Amniotic stem cell (primary cell): ENCODE measurements at places on chromosomes 6 and 20.
A peak's percentile ranks its signal among the peaks of the same experiment; 100 is the strongest.

- peak; percentile 88 for DNase-seq
Measured at GRCh38 chr6:129709769-129710449, at the start of gene ARHGAP18. TSS of gene ARHGAP18 (minus strand) at chr6:129710177. CDS start at chr6:129710136, 41 bp downstream.

DNA sequence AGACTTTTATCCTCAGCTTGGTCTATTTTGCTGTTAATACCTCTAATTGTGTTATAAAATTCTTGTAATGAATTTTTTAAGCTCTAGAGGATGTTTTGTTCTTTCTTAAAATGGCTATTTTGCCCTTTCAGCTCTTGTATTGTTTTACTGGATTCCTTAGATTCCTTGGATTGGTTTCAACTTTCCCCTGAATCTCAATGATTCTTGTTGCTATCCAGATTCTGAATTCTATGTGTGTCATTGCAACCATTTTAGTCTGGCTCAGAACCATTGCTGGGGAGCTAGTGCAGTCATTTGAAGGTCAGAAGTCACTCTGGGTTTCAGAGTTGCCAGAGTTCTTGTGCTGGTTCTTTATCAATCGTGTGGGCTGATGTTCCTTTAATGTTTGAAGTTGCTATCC, 37.1 kb downstream of the OTOR start:
- no peak for DNase-seq

DNA sequence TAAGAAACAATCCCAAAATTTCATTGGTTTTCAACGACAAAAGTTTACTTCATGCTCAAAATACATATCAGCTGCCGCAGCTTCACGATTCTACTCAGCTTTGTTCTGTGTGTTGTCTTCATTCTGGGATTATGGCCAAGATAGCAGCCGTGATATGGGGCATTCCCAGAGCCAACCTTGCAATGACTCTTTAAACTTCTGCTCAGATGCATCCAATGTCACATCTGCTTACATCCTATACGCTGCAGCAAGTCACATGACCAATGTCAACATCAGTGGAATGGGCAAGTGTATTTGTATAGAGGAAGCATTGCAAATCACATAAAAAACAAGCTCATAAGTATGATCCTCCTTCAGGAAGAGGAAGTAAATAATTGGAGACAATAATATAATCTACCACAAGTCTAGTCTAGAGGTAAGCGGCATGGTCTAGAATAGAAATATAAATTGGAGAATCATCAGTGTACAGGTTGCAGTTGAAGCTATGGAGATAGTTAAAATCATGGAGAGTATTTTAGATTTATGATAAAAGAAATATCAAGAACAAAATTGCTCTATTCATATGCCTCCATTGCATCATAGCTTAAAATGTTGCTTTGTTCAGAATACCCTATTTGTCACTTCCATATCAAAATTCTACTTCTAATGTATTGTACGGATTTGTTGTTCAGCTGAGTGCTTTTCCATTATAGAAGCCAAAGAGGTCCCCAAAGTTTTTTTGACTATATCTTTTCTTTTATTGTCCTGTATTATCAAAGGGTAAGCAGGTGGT, 7.2 kb upstream of the C6orf141 start:
- DNase-seq = no peak

DNA sequence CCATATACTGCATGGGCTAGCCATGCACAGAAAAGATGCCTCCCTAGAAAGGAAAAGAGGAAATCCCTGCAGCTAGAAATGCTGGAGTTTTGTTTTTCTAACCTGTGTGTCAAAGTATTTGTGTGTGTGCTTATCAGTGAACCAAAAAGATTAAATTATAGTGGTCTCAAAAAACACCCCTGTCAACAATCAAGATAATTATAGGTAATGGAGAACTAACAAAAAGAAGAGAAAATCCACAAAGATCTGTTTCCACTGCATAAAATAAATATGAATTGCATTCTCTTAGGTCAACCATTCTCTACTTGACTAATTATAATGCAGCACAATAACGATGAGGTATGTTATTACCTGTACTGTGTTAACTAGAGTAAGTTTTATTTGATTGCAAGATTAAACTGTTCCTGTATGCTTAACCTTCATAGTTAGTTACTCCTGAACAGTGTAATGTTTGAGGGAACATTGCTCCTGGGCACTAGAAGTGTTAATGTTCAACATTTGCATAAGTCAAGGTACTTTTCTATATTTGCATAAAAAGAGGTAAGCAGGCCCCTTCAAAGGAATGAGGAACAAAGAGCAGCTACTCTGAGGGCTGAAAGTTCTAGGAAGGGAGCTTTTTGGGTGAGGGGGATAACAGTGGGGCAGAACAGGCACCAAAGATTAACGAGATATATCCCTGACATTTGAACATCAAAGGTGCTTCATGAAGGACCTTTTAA, 212.1 kb downstream of the BTBD9 start:
- no peak for DNase-seq

DNA sequence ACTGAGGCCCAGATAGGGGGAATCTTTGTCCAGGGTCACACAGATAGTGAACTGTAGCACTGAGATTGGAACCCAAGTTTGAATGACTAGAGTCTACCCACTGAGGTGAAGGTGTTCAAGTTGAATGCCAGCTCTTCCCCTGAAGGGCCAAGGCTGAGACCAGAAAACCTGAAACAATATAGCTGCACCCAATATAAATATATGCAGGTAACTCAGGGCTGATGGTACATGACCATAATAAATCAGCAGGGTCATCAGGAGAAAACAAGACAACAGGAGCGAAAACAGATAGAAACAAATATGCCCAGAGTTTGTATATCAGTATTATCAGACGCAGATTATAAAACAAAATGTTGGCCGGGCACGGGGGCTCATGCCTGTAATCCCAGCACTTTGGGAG, 4.0 kb upstream of the RBCK1 start:
- no peak for DNase-seq

DNA sequence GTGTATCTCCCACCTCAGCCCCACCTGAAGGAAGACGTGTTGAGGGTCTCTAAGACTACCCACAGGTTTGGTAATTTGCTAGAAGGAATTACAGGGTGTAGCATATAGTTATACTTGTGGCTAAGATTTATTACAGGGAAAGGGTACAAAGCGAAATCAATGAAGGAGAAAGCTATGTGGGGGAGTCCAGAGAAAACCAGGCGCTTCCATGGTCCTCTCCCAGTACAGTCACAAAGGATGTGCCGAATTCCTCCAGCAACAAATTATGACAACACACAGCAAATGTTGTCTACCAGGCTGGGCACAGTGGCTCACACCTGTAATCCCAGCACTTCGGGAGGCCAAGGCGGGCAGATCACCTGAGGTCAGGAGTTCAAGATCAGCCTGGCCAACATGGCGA, 64.1 kb upstream of the TGM3 start:
- DNase-seq = no peak

GRCh38 chr20:43558412-43559146, at the start of gene SGK2:
TSS of gene SGK2 (plus strand) at chr20:43559027. CDS start at chr20:43566496, 7,469 bp downstream.
- DNase-seq = peak; percentile 40

GRCh38 chr6:126204598-126204997, 135.3 kb upstream of the CENPW start:
- no peak for DNase-seq

DNA sequence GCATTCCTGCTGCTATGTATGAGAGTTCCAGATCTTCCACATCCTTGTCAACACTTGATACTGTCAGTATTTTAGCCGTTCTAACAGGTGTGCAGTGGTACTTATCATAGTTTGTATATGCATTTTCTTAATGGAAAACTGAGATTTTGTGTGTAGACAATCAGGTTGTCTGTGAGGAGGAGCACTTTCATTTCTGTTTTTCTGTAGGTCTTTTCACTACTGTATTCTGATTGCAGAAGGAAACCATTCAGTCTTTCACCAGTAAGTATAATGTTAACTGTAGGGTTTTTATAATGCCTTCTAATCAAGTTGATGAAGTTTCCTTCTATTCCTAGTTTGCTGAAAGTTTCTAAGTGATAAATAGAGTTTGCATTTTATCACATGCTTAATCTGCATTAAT, 107.5 kb downstream of the C6orf58 start:
- no peak for DNase-seq

GRCh38 chr6:147642458-147642857, 134.0 kb downstream of the SAMD5 start:
- peak; percentile 71 for DNase-seq

DNA sequence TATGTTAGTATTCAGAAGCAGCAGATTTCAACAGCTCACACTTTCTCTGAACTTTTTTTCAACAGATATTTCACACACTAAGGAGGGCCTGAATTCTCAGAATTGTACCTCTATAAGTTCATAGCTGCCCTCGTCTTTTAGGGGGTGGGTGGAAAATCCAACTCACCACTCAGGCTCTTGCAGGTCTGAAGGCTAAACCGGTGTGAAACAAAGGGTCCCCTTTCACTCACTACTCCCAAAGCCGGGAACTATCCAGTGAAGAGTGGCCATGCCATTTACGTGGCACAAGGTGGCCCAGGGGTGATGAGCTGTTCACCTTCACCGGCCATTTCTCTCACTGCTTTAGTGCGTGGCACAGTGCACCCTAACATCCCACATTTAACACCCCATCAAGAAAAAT, 24.2 kb downstream of the TBC1D7 start:
- DNase-seq = no peak

DNA sequence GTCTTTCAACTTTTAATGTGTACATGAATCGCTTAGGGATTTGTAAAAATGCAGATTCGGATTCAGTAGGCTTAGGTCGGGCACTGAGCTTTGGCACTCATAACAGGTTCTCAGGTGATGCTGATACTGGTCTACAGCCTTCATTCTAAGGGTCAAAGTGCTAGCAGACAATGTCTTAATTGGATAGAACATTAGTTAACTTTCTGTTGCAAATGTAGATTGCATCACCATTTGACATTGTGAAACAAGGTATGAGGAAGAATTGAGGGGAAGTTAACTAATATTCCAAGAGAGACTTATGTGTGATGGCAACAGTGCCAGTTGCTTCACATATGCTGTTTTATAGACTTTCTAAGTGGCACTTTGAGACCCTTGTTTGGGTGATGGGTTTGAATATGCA, 86.9 kb downstream of the MLIP start:
- DNase-seq = no peak

- DNase-seq = no peak
Measured at GRCh38 chr6:11747021-11747420, 31.6 kb downstream of the ADTRP start.

- DNase-seq = no peak
Measured at GRCh38 chr6:63734923-63735322, 99.3 kb downstream of the PHF3 start.
